ENCODE measurements at places on chromosomes 6 and 20.

GRCh38 chr6:75864446-75864845, 115.4 kb downstream of the MYO6 start:
- no peak for DNase-seq

- no peak for DNase-seq
These were observed 91.0 kb upstream of the RIPOR2 start for GRCh38 chr6:25026723-25027122.

GRCh38 chr6:36298027-36298426, 28.2 kb downstream of the PNPLA1 start:
- no peak for DNase-seq

DNA sequence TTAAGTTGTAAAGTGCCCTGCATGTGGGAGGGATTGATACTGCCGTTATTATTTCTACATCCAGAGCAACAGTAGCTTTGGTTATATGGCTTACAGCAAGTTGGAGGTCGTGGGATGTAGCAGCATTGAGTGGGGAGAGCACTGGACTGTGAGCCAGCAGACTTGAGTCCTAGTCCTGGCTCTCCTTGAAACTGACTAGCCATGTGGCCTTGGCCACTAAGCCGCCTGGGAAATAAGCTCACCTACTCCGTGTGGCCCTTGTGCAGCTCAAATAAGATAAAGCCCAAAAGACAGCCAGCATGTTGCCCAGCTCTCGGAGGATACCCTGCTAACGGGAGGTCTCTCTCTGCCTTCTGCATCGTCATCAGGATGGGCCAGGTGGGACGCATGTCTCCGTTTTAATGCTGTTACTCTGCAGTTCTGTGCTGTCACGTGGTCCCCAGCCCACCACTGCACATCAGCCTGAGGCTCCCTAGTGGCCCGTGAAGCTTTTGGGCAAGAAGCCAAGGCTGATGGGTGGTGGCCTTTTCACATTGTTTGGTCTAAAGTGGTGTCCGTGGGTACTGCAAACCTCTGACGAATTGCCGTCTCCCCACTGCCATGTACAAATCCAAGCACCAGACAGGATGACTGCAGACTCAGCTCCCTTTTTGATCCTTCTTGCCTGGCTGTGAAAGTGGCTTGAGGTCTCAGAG, 7.9 kb downstream of the EPB41L1 start:
- no peak for DNase-seq

- no peak for DNase-seq
These were observed at the start of gene OPRM1 for GRCh38 chr6:154039231-154039842. Gene OPRM1 (plus strand): TSS chr6:154039240. CDS start chr6:154039545, 305 bp downstream.

- DNase-seq, result no peak
These were observed 28.2 kb upstream of the FUCA2 start for GRCh38 chr6:143539734-143540133.

- DNase-seq, result no peak
These were observed 12.1 kb upstream of the ZBP1 start for GRCh38 chr20:57632286-57632685.

- DNase-seq, result no peak
These were observed 51.1 kb downstream of the ENPP1 start for GRCh38 chr6:131858765-131859415.

GRCh38 chr6:39906318-39906761, 27.9 kb downstream of the MOCS1 start:
- no peak for DNase-seq

DNA sequence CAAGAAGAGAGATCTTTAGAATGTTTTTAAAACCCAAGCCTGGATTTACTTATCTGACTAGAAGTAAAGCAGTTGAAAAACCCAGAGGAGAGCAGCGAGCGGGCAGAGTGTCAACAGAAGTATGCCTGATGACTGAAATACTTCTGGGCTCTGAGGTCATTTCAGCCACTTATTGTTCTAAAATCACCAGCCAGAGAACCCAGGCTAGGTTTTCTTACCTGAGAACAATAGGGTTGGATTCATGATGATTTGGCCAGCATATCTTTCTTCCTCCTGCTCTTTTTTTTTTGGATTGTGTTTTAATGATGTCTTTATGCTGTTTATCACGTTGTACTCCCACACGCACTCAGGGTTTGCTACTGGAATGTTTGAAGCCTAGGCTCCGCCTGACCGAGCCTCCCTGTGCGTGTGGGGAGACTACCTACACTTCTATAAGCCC, 63.0 kb upstream of the KIF25 start:
- no peak for DNase-seq

GRCh38 chr6:138038142-138038870, 68.9 kb downstream of the PERP start:
- no peak for DNase-seq

DNA sequence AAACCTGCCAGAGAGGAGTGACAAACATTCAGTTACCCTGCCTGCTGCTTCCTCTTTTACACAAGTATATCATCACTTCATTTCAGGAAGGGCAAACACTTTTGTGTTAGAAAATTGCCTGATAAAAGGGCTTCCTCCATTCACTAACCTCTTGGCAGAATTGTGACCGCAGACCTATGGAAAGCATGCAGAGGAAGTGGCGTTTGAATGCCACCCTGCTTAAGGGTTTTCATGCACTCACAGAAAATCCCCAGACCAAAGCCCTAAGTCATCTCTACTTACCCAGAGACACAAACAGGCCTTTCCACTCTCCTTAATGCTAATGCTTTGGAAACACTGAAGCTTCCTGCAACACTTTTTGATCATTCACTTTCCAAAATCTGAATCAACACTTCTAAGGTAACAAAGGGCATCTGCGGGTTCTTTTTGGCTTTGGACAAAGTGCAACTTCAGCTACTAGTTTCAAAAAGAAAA, 22.1 kb upstream of the RALGAPA2 start:
- DNase-seq, result no peak

DNA sequence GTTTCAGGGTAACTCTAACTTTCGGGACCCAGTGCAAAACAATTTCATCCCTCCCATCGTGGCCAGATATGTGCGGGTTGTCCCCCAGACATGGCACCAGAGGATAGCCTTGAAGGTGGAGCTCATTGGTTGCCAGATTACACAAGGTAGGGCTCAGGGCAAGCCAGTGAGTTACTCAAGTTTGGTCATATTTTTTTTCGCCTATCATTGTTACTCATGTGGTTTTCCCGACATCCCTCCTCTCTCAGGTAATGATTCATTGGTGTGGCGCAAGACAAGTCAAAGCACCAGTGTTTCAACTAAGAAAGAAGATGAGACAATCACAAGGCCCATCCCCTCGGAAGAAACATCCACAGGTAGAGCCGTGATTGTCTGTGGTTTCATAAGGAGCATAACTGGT, 58.2 kb downstream of the DCBLD1 start:
- DNase-seq, result no peak

DNA sequence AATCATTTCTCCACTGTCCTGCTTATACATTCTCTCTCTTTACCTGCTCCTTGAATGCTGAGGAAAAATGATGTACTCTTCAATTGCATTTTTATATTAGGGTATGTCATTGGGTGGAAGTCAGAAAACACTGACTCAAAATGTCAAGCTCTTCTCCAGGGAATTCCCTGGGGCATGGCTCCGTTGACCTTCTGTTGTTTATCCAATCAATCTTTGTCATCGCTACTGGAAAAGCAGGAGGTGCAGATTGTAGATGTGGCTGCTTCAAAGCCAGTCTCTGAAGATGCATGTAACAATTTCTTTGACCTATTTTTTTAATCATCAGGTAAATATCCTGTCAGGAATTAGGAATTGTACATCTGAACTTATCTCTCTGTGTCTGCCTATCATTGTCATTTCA, 63.9 kb upstream of the TENT5A start:
- DNase-seq, result no peak

- no peak for DNase-seq
These were observed 359.3 kb upstream of the PLCB4 start for GRCh38 chr20:8709627-8710026.

- DNase-seq, result no peak
These were observed 98.3 kb downstream of the MACROD2 start for GRCh38 chr20:14093652-14094051.

- no peak for DNase-seq
These were observed 43.3 kb downstream of the PPARD start for GRCh38 chr6:35385457-35386202.

DNA sequence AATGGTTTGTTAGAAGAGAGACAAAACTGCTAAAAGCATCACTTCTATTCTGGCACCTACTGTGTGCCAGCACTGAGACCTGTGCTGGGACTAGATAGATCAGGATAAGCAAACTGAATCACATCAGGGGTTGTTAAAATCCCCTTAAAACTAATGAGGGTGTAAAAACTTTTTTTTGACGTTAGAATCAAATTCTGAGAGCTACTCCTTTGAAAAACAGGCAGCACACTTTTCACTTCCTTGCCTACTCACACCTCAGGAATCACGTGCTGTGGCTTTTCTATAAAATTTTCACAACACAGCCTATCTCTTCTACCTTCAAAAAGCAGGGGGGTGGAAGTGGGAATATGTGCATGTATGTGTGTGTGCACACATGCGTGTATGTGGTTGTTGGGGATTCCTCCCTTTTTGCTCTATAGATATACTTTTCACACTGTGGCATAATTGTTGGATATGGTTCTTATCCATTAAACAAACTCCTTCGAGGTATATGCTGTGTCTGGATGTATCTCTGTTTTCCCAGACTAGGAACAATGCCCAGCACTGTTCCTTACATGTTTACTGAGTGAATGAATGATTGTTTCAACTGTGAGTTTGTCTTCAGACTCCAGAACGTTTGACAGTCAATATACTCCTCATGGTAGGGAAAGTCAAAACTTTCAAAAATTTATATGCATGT, 105.4 kb downstream of the FYN start:
- DNase-seq, result peak; percentile 64

- DNase-seq, result no peak
These were observed 239.1 kb upstream of the CEP162 start for GRCh38 chr6:84466511-84466910.

DNA sequence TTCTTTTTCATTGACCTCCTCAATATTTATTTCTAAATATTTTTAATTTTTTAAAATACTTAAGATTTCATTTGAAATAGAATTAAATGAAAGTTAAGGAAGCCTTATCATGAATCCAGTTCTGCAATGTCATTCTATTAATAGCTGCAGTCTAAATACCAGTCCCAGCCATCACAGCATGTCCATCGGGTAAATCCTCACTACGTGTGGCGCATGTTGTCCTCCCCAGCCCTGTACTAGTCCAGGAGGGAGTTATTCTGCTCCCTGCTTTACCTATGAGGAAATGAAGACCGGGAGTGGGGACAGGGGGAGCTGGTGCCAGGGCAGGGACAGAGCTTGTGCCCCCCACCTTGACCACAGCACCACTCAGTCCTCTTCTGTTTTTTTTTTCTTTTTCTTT, 125.1 kb upstream of the QKI start:
- DNase-seq, result no peak

- DNase-seq, result no peak
These were observed 105.4 kb downstream of the TSHZ2 start for GRCh38 chr20:53077373-53078205.

GRCh38 chr6:157562997-157563396, 182.0 kb downstream of the ZDHHC14 start:
- no peak for DNase-seq

DNA sequence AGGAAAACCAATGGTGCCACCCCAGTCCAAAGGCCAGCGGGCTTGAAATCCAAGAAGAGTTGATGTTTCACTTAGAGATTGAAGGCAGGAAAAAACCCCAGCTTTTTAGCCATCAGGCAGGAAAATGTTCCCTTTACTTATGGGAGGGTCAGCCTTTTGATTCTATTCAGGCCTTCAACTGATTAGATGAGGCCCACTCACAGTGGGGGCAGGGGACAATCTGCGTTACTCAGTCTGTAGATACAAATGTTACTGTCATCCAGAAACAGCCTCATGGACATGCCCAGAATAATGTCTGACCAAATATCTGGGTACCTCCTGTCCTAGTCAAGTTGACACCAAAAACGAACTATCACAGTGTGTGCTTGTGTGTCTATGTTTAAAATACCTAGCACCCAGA, 121.2 kb upstream of the KCNQ5 start:
- DNase-seq, result no peak

DNA sequence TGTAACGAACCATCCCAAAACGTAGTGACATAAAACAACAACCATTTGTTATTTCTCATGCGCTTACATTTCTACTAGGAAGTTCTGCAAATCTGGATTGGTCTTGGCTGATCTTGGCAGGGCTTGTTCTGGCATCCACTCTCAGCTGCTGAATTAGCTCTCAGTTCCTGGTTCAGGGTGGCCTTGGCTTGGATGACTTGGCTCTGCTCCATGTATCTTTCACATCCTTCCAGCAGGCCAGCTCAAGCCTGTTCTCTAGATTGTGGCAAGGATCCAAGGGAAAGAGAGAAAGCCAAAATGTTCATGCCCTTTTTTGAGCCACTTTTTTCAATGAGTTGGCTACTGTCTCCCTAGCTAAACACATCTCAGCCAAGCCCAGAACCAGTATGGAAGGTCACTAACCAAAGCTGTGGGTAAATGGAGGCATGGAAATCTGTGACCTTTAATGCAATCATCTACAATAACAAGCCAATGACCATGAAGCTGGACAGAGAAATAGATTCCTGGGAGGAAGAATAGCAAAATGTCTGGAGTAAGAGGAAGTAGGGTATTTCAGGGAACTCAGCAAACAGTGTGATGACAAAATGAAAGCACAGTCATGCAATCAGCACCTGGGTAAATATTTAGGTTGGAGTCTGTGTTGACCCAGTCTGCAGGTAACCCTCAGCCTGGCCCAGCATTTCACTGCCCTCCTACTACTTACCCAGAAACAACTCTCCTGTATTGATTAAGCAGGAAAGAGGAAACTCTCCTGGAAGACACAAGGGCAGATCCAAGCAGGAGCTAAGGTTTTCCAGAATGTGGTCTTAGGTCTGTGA, 32.7 kb upstream of the SNAP25 start:
- peak; percentile 71 for DNase-seq

DNA sequence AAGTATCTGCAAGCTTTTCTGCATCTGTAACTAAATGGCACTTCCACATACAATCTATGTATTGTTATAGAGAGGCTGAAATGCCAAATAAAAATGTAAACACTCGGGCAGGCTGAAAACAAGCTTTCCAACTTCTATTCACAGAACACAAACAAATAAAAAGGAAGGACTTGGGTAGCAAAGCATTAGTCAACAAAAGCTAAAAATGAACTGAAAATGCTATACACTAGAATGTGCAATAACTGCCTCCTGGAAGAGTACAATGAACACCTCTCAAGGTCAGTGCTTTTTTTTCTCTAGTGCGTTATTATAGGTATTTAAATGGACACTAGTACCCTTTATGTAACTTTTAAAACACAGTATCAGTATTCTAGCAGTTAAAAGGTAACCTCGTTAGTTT, 31.4 kb downstream of the STK38 start:
- DNase-seq, result no peak

GRCh38 chr6:31659649-31660380, 763 bp downstream of the C6orf47 start:
- DNase-seq, result no peak

- no peak for DNase-seq
These were observed 46.0 kb upstream of the IL17A start for GRCh38 chr6:52139985-52140680.

Measured in globus pallidus (tissue), 1 donor.